ENCODE measurements at places on chromosomes 13 and 19.

DNA sequence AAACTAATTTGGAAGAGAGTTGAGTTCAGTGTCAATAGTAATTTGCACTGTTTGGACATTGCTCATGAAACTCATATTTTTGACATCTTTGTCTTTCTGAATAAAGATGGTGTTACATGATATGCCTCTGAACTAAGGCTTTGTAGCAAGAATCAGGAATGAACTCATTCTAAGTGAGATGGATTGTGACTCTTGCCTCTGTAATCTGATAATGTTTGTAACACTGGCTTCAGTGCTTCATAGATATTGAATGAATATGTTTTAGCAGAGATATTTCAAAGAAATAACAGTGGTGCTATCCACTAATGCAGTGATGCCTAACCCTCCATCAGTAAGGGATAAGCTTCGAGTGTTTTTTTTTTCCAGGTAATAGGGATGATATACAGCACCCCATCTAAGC lies 32.9 kb downstream of the TEX26 start:
- DNase-seq, result no peak

GRCh38 chr13:106690779-106691178 lies 122.8 kb upstream of the ARGLU1 start:
- DNase-seq, result no peak

DNA sequence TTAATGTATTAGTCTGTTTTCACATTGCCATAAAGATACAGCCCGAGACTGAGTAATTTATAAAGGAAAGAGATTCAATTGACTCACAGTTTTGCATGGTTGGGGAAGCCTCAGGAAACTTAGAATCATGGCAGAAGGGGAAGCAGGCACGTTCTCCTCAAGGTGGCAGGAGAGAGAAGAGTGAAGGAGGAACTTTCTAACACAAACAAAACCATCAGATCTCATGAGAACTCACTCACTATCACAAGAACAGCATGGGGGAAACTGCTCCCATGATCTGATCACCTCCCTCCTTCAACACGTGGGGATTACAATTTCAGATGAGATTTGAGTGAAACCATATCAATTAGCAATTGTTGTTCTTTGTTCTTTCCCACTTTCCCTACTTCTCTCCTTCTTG lies 689.0 kb upstream of the SLITRK1 start:
- no peak for DNase-seq

DNA sequence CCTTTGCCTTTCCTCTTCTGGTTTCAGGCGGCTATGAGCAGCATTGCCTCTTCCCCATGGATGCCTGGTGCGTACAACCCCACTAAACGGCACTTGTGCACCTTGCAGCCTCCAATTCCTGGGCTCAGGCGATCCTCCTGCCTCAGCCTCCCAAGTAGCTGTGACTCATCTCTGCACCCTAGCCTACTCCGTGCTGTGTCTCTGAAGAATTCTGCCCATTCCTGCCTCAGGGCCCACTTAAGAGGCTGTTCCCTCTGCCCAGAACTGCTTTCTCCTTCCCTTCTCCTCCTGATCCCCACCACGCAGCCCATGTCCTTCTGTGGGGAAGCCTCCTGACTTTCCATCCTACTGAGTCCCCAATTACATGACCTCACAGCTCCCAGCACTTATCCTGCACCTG lies 142.2 kb upstream of the ZNF507 start:
- no peak for DNase-seq

Measured in T follicular helper cell (primary cell).